Memory B cell (primary cell): ENCODE measurements at places on chromosomes 1 and 21.

DNA sequence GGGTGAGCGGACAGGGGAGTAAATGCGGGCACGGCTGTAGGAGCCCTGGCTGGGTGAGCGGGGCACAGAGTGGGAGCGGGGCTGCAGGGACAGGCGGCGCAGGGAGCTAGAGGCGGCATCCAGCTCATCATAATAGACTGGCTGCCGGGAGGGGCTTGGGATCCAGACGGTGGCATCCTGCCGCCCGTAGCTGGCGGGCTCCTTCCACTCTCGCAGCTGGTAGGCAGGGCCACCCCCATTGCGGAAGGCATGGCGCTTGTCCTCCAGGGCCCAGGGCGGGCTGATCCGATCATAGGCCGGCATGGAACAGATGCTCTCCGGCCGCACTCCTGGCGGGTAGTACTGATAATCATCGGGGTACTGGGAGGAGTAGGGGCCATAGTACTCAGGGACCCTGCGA is 43.7 kb upstream of the GOLT1A start:
- no peak for DNase-seq

GRCh38 chr1:185680453-185680852 is 53.7 kb upstream of the HMCN1 start:
- DNase-seq: no peak

GRCh38 chr1:42931108-42931539 is 27.5 kb downstream of the SLC2A1 start:
- no peak for DNase-seq

GRCh38 chr21:26794597-26795411 is 50.4 kb downstream of the ADAMTS1 start:
- DNase-seq: no peak

DNA sequence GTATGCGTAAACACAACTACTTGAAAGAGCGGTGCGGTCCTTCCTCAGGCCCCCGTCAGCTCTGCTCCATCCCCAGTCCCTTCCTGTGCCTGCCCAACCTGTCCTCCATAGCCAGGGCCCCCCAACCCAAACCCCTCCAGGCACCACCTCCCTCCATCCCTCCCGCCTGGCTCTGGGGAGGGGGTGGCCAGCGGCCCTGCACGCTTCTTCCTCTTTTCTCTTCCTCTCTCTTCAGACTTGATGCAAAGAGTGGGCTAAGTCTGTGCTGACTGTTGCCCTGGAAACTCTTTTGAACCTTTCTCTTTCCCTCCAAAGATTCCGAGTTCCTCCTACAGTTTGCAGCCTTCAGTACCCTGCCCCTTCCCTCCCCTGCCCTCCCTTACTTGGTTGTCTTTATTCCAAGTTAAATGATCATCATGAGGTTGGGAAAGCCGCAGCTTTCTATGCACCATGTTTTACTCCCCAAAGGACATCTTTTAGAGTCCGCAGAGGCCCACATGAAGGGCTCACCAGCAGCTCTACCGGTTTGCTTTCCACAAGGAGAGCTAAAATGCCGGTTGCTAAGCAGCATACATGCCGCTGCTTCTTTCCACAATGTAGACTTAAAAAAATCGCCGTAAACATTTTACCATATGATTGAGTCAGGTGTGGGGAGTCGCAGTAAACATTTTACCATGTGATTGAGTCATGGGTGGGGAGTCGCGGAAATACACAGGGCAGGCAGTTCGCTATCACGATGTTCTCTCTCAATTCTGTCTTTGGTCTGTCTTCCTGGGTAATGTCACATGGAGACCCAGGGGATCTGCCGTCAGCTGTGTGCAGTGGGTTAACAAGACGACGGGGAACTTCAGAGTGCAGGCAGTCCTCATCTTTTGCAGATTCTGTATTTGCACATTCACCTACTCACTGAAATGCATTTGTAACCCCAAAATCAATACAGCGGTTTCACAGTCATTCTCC is 525.3 kb downstream of the KIF26B start:
- DNase-seq: no peak

GRCh38 chr1:65918564-65918963 is 125.9 kb downstream of the PDE4B start:
- no peak for DNase-seq

GRCh38 chr1:167542109-167543032 is 11.2 kb downstream of the CREG1 start:
- no peak for DNase-seq

GRCh38 chr1:228770779-228771223 is 35.5 kb downstream of the RHOU start:
- DNase-seq: no peak

GRCh38 chr1:16235944-16236510 is 956 bp downstream of the CPLANE2 start:
- DNase-seq: no peak

GRCh38 chr1:2098839-2099785 is 48.9 kb downstream of the PRKCZ start:
- DNase-seq: no peak

DNA sequence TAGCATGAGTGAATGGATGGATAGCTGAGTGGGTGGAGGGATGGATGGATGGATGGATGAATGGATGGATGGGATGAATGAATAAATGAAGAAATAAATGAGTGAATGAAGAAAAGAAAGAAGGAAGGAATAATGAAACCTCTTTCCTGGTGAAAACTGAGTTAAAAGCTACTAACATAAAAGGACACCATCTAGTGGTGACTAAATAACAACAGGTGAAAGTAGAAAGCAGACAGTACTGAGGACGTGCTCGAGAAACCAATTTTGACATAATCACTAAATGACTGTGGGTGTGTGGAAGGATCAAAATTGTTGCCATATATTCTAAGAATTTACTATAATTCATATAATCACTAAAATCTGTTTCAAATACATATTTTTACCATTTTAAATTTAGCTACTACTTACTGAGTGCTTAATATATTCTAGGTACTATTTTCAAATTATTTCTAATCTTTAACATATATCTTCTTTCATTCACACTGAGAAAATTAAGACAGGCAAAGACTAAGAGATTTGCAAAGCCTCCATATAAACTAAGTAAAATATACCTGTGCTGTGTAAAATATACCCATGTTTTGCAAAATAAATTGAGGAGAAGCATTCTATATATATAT is 522.9 kb downstream of the LRRIQ3 start:
- no peak for DNase-seq

DNA sequence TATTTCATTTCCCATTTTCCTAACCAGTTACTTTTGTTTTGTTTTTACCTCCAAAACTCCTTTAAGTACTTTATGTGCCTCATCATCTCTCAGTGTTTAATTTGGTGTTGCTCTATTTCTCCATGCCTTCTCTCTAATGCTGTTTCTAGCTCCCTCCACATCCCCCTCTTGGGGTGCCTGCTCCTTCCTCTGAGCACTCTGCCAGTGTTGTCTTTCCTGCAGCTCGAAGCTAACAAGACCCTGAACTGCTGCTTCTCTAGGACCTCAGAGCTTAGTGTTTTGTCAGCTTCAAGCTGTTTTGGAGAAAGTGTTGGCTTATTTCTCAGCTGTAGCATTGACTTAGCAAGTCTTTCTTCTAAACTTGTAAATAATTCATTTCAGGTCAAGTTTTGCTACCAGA is 290.6 kb downstream of the DPYD start:
- no peak for DNase-seq

GRCh38 chr1:14646973-14647372 is 48.5 kb downstream of the KAZN start:
- no peak for DNase-seq

DNA sequence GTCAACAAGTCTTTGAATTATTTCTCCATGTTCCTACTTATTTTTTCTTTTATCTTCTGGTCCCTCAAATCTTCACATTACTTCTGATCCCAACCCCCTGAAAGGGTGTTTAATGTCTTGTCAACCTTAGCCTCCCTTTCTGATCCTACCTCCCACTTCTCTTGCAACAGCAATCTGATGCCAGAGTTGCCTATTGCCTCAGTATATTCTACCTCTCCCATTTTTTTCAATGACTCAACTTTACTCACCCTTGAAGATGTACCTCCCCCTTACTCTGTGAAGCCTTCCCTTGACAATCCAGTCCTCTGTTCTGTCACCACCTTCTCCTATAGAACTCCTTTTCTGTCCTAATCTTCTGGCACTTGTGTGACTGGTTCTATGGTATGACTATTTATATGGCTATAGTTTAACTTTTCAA is 99.5 kb upstream of the CD55 start:
- DNase-seq: no peak

DNA sequence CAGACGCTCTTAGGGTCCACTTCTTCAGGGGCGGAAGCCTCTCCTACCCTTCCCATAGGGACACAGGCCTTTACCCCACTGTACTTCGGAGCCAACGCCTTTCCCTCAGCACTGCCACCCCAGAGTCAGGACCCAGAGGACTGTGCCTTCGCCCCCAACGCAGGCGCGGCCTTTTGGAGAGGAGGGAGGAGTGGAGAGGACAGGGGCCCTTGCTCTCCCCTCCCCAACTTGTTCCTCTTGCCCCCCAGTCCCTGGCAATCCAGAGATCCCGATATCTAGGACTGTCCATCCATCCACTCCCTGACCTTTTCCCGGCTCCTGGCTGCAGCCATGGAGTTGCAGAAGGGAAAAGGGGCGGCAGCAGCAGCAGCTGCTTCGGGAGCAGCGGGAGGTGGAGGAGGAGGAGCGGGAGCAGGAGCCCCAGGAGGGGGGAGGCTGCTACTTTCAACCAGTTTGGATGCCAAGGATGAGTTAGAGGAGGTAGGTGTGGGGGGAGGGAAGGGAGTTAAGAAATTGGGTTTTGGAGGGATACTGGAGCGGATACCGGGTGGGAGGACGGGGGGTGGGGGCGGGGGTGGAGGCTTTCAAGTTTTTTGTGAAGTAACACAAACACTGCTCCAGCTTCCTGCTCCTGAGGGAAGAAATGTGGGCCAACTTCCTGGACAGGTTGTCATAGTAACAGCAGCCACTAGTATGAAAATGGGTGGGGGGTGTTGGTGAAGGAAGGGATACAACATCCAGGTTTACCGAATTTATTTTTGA is 636 bp downstream of the INTS3 start:
- no peak for DNase-seq

DNA sequence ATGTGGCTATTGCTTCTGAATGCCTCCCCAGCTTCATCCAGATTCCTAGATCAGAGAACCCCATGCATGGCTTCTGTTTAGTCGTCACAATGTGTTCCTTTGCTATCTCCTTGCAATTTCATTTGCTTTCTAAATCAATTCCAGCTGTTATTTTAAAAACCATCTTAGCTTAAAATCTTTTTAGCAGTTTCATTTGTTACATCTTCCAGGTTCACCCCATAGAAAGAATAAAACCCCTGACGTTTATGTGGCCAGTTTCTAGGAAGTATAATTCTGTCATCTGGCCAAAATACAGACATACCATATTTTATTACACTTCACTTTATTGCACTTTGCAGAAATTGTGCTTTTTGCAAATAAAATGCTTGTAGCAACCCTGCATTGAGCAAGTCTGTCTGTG is 278.4 kb downstream of the PTPRC start:
- no peak for DNase-seq

DNA sequence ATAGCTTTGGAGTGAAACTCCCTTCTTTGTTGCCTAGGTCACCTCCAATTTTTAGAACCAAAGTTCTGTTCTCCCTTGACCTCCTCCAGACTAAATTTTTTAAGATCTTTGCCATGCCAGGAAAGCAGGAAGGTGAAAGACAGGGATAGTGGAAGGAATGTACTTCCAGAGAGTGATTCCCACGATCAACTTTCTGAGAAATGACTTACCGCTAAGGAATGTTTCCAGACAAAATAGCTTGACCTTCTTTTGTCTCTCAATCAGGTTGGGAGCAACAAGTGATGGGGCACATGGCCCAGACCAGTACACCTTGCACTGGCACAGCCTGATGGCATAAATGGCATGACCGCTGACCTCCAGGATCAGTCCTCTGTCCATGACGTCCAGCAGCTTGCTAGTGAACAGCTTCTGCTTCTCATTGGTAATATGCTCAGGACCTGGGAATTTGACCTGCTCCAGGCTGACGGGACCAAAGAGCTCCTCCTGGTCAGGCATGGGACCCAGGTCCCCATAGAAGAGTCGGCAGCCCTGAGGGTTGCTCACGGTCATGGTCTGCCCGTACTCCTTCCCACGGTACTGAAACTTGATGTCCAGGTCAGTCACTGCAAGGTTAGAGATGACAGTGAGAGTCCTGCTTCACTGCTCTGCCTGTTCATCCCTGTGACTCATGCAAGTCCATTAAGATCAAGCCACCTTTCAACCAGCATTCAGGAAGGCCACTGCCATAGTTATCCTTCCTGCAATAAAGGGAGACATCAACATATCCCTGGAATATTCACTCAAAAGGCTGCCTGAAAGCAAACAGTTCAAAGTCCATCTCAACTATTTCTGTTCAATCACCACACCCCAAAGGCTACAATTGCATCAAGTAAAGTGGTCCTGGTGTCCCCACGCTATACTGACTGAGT is 6.2 kb upstream of the C1orf74 start:
- DNase-seq: no peak

- DNase-seq: no peak
These were observed 3.3 kb upstream of the SPATA1 start for GRCh38 chr1:84502927-84503326.

- DNase-seq: no peak
These were observed 39.1 kb downstream of the CLIC6 start for GRCh38 chr21:34707876-34708325.

- no peak for DNase-seq
These were observed 160.3 kb downstream of the TGFBR3 start for GRCh38 chr1:91725618-91725988.

- no peak for DNase-seq
These were observed 297.3 kb upstream of the KAZN start for GRCh38 chr1:14300991-14301703.

DNA sequence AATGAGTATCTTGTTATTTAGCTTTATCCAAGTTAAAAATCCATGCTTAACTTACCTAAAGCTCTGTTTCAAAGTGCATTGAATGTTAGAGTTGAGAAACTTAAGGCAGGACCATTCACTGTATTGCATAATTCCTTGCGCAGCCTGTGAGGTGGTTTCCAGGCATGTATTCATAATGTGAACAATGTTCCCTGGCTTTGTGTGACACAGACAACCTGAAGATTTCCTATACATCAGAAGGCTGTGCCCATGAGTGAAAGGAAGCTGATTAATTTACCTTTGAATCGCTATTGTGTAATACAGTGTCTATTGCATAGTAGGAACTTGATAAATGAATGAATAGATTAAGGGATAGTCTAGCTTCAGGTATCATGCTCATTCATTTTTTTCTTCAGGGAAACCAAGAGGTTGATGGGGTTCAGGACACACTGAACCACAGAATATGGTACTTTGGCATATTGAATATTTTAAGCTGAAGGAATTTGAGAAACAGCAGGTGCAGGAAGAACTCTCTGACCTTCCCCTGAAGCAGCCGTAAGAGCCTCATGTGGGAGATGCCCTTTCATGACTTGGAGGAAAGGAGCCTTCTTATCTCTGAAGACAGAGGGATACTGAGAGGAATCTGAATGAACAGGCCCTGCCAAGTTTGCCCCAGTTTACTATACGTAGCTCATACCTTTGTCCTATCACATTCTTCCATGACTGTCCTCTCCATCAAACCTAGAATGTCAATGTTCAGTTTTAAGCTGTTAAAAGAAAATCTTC is 88.6 kb upstream of the GNG12 start:
- no peak for DNase-seq
